ENCODE measurements at places on chromosomes 3 and 15.

GRCh38 chr15:24916305-24917009 lies 38.3 kb upstream of the SNRPN start:
- no peak for DNase-seq

DNA sequence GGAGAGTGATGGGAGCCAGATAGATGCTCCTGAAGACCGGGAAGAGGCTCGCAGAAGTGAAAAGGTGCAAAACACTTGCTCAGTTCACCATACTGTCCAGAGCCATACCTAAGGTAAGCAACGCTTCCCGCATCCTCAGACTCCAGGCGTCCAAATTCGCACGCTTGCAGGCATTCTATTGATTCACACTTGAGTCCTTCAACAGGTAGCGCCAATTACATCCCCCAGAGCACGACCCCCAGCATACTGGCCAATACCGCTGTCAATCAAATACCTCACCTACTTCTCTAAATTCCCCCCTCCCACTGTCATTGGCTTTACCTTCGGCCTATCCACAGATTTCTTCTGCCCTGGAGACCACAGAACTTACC lies 361 bp upstream of the STXBP5L start:
- no peak for DNase-seq

DNA sequence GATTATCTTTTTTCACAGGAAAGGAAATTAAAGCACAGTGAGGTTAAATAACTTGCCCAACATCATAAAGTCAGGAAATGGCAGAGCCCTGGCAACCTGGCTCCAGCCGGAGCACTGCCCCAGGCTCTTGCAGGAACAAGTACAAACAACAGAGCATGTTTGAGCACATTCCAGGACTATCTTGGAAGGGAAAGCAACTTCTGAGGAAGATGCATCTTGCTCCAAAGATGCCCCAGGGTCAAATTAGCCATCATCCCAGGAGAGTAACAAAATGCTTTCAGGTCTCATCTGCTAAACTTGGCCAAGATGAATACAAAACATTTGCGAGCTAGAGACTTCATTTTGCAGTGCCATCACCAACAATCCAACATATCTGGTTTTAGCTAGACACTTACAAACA lies 162.4 kb upstream of the LRRN1 start:
- DNase-seq, result no peak

DNA sequence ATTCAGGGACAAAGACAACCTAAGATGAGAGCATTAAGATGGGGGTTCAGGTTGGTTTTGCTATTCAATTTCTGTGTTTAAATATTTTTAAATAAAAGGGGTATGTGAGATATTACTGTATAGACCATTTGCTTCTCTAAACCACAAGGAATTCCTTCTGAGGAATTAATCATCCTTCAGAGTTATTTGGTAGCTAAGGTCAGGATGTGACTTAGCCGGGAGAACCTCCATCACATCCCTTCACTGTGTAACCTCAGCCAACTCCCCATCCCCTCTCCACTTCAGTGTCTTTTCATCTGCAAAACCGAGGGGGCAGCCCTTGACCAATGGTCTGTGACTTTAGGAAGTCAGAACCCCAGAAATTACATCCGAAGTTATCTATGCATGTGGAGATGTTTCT lies 48.7 kb upstream of the SKOR1 start:
- DNase-seq, result no peak

DNA sequence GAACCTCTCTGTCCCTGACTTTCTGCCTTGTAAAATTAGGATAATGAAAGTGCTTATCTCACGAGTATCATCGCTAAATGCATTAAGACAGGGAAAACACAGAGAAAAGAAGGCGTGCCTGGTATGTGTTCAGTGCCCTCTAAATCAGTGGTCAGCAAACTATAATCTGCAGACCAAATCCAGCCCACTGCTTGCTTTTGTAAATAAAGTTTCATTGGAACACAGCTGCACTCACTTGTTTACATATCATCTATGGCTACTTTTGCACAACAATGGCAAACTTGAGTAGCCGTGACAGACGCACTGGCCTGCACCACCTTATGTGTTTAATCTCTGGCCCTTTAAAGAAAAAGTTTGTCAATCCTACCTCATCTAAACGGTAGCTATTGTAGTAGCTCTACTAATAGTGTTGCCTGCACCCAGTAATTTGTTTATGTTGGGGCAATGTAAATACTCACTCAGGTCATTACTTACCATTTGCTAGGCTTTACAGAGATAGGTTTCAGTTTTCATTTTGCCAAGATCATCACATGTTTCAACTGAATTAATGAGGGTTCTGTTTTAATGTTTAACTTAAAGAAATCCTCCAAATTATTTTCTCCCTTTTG lies 229.4 kb downstream of the FEZF2 start:
- DNase-seq, result no peak

GRCh38 chr3:169835533-169835932 lies 22.8 kb upstream of the LRRC34 start:
- DNase-seq, result no peak

DNA sequence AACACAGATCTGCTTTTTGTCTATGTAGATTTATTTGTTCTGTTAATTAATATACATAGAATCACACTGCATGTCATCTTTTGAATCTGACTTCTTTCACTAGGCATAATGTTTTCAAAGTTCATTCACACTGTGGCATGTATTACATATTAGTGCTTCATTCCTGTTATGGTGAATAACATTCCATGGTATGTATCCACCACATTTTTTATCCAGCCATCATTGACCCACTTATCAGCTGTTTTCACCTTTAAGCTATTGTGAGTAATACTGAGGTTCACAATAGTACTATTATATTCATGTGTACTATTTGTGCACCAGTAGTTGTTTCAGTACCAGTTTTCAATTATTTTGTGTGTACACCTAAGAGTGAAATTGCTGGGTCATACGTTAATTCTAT lies 230.6 kb upstream of the CNTN3 start:
- DNase-seq, result no peak

DNA sequence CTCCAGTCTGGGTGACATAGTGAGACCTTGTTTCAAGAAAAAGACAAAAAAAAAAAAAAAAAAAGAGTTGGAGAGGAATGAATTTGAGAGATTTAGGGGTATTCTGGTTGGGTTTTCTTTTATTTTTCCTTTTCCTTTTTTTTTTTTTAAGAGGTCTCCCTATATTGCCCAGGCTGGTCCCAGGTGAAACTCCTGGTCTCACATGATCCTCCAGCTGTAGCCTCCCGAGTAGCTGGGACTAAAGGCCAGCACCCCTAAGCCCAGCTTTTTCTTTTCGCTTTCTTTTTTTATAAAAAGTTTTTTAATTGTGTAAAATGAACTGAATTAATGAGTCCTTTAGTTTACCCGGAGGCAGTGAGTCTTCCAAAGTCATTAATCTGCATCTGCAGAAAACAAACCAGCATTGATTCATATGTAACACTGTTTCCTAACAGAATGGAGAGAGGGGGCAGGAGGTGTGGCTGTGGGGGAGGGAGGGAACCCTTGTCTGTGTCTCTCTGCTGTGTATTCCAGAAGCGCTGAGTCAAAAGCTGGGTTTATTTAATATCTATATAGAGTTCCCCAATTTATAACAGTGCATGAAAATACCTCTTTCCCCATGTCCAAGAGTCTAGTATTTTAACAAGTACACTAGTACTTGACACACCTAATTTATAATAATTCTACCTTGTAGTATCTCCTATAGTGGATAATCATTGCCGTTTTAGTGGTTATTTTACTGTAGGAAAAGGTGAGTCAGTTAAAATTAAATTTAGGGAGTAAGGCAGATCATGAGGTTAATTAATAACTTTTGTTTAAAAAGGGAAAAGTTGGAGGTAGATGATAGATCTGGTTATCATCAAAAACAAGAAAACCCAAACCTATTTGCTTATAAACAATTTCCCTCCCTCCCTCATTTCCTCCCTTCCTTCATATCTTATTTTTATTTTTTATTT lies 2.6 kb upstream of the DPPA4 start:
- no peak for DNase-seq

- DNase-seq, result no peak
Measured at GRCh38 chr3:14120111-14120920, 4.4 kb downstream of the CHCHD4 start.

DNA sequence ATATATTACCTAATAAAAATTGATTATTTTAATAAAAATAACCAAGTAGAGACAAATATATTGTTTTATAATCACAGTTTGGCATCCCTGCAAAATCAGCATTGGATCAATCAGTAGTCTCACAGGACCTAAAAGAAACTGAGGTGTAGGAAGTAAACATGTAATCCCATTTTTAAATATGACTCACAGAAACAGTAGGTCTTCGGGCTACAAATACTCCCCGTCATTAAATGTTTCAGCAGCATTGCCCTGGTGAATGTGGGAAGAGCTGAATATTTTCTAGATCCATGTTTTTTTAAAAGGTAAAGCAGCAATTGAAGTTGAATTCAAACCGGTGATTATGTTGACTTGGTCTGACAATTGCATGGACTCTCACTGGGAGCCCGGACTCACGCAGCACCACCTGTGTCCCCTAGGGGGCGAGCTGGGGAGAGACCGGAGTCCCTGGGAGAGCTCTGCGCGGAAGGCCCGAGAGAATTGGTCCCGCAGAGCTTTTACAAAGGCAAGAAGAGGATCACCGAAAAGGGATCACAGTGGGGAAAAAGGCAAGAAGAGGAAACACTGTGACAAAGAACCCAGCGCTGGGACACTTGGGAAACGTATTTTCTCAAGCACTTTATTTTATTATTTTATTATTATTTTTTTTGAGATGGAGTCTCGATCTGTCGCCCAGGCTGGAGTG lies 17.2 kb upstream of the USP3 start:
- DNase-seq, result peak; percentile 74

DNA sequence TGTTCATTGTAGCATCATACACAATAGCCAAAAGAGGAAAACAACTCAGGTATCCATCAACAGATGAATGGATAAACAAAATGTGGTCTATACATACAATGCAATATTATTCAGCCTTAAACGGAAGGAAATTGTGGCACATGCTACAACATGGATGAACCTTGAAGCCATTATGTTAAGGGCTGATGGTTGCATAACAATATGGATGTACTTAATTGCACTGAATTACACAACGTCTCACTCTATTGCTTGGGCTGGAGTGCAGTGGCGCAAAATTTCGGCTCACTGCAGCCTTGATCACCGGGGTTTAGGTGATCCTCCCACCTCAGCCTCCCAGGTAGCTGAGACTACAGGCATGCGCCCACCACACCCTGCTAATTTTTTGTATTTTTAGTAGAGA lies 7.0 kb upstream of the TMEM62 start:
- no peak for DNase-seq

- DNase-seq, result no peak
Measured at GRCh38 chr3:51445544-51446280, 54.1 kb downstream of the DCAF1 start.

- no peak for DNase-seq
Measured at GRCh38 chr15:70954733-70955132, 62.1 kb downstream of the LRRC49 start.

DNA sequence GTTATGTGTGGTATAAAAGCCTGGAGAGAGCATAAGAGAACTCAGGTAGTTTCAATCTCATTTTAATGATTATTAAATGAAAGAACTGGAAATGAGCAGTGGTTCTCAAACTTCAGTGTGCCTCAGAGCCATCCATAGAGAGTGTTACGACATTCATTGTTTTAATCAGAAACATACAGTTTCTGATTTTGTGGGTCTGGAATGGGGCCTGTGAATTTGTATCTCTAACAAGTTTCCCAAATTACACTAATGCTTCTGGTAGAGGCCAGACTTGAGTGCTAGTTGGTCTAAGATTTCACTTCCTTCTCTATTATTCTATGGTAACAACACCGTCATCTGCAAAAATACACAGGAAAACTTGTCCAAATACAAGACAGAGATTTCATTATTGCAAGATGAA lies 292.0 kb upstream of the NECTIN3 start:
- no peak for DNase-seq

DNA sequence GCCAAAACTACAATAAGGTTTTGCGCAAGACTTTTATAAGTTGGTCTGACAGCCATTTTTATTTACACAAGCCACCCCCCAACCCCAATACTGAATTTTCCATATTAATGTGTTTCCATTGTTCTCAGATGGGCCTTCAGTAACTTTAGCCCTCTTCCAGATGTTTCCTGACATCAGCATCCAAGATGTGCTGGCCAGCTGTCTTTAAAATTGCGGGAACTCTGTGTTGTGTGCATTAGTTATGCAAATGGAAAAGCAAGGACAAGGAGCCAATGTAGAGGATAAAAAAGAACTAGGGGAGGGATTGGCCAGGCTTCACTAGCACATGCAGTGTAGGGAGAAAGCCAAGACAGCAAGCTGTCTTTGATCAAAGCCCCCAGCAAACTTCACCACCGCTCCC lies 45.4 kb downstream of the COMMD2 start:
- DNase-seq, result no peak

DNA sequence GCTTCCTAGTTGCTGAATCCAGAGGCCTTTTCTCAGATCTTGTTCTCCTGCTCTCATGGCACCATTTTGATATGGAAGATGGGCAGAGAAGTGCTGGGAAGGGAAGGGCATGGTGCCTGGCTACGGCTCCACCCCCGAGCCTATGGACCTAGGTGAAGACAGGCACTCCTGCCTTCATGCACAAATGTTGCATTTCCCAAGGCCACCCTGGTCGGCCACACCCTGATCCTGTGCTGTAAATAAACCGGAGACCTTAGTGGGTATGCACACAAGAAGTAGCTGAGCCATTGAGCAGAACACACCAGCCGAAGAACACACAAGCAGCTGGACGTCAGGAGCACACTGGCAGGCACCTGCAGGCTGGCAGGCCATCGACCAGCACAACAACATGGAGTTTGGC lies 261.6 kb downstream of the SHQ1 start:
- no peak for DNase-seq

DNA sequence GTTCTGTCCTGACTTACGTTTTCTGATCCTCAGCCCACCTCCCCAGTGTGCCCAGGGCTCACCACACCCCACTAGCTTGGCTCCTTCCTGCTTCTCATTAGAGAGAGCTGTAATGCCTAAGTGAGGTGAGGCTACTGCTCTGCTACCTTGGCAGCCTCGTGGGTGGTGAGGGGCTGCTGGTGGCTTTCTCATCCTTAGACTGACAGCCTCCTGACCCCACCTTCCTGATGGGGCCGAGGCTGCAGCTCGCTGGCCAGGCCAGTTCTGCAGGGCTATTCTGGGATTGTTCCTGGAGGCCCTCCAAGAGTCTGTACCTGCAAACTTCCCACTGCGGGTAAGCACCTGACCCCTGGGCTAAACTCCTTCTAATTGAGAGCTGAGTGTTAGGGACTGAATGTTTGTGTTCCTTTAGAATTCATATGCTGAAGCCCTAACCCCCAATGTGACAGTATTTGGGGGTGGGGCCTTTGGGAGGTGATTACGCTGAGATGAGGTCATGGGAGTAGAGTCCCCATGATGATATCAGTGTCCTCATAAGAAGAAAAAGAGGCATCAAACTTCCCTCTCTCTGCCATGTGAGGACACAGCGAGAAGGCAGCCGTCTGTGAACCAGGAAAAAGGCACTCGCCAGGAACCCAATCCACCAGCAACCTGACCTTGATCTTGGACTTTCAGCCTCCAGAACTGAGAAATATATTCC lies 38.1 kb upstream of the IQSEC1 start:
- DNase-seq, result no peak

- DNase-seq, result no peak
Measured at GRCh38 chr15:72231833-72232478, 966 bp upstream of the PKM start.

GRCh38 chr15:32885713-32886112 lies 167.9 kb downstream of the GREM1 start:
- DNase-seq, result no peak

Measured in activated naive CD8-positive, alpha-beta T cell treated with anti-CD3 and anti-CD28 coated beads, Interleukin-2, amount 50 U/mL, for 16 hours (primary cell).